ENCODE measurements at places on chromosomes 4 and X.

- DNase-seq, result no peak
These were observed 816.4 kb upstream of the FRG1 start for GRCh38 chr4:189124149-189124758.

- DNase-seq, result no peak
These were observed 62.9 kb upstream of the PGRMC2 start for GRCh38 chr4:128350449-128351045.

GRCh38 chrX:103918050-103918449 lies 44.4 kb upstream of the TMSB15B start:
- no peak for DNase-seq

DNA sequence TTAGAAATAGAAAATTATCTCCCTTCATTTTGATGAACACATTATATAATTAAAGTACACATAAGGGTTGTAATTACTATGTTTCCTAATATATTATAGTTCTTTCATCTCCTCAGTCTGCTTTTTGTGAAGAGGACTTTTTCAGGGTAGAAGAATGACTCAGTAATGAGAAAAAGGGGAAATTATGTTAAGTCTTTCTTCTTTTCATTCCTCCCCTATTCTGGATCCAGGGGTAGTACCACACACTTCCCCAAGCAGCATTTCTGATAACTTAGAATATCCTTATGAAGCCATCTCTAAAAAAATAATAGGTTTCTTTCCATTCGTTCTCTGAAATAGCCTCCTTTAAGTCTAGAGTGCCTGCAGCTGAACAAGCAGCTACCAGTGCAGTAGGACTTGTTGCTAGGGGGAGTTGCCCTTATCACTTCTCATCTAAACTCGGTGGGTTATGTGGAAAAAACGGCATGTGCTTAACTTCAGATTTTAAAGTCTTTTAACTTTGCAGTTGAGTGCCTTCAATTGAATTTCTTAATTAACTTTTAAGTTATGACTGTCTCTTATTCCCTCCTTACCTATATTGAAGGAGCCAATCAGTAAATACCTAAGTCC lies 184.8 kb downstream of the ARHGAP24 start:
- no peak for DNase-seq

- no peak for DNase-seq
These were observed 160.0 kb upstream of the NAP1L5 start for GRCh38 chr4:88857588-88857987.

- no peak for DNase-seq
These were observed 56.4 kb upstream of the NWD2 start for GRCh38 chr4:37188100-37188499.

DNA sequence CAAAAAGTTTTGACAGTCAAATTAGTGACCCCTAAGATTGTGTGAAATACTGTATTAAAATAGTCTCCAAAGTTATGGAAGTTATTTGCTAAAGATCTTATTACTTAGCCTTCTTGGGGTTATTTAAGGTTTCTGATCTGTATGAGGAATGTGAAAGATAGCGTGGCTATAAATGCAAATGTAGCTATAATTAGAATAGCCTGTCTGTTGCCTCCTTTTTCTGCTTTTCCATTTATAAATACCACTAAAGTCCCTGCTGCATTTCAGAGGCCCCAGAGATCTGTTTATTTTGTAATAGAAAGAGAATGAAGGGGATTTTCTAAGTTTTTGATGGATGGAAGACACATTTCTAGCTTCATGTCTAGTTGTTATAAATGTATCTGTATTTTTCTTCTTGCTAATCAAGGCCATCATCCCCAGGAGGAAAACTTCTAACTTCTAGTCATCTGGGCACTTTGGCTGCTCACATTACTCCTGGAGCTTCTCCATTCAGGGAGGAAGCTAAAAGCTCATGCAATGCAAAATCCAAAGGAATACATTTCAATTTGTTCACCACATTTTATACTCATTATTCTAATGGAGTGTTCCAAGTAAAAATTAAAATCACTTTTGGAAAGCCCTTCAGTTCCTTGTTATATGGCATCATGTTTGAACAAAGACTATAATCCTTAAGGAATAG lies 73.9 kb downstream of the INTS12 start:
- no peak for DNase-seq

- DNase-seq, result no peak
These were observed 465.9 kb downstream of the MID1IP1 start for GRCh38 chrX:39267176-39267575.

GRCh38 chrX:154373340-154374306 lies 811 bp downstream of the FLNA start:
- DNase-seq, result no peak

- DNase-seq, result no peak
These were observed 76.6 kb downstream of the SH3KBP1 start for GRCh38 chrX:19810802-19811201.

DNA sequence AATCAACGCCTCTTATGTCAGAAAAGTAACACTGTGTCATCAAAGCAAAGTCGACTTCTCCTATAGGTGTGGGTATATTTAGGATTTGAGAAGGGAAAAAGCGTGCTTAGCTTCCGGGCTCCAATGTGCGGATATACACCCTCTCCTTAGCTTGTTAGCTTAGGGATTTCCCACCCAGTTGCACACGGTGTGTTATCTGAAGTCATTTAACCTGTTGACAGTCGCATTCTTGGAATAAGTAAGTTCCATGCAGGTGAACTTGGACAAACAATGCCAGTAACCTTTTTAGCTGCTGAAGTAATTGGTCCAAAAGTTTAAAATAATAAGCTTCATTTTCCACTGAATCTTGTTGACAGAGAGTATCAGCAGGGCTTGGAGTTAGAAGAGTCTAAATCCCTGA lies 113.7 kb downstream of the SHROOM3 start:
- DNase-seq, result no peak

DNA sequence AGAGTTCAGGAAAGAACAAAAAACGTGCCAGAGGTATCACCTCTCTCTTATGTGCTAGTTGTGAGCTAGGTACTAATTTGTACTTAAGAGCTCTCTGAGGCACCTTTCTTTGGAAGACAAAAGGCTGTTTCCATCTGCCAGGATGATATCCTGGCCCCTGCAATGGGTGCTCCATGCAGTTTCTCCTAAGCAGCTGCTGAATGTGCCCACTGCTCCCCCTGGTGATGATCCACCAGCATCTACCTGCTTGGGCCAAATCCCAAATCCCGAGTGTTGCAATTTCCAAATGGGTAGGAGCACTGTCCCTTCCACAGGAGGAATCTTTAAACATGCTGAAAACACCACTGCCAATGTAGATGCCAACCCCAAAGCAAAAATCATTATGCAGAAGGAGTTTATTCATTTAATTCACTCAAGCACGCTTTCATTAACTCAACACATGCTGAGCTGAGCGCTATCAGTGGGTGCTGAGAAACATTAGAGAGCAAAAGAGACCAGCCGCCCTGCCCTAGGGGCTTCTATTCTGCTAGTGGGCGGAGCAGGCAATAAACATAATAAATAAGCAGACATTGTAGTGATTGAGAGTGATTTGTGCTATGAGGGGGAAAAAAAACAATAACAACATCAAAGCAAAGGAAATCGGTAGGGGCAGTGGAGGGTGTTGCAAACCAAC lies 69.6 kb upstream of the C4orf50 start:
- DNase-seq, result no peak

DNA sequence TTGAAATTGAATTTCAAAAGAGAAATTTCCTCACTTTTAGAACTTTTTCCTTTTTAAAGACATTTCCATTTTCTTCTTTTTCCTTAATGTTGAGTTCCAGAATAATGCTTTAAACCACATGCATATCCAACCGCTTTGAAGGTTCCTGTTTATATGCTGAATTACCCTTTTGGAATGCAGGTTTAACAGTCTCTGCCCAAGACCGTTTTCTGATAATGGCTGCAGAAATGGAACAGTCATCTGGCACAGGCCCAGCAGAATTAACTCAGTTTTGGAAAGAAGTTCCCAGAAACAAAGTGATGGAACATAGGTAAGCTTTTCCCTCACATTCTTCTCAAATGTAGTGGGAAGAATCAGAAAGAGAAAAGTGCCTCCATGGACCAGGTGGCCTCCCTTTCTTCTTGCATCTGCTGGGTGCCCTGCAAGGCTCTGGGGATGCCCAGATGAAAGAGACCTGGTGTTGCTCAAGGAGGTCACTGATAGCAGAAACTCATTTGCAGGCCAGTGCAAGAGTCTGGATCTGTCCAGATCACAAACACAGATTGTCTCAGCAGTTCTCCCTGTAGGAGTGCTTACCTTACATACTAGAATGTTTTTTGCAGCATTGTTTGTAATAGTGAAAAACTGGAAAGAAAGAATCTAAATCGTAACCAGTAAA lies 42.9 kb downstream of the MOSPD2 start:
- DNase-seq, result no peak

DNA sequence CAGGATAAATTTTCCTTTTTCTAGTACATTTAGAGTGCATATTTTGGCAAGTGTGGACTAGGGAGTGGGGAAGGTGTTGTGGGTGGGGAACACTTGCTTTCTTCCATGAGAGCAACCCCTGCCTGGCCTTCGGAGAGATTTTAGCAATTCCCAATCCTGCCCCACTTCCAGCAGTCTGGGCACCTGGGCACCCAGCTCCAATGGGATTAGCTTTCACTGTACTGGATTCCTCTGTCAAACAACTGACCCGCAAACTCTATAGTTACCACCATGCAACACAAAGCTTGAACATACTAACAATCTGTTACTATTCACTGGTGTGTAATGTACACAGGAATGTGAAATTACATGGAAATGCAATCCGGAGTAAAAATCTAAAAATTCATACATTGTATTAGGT lies 50.3 kb downstream of the SH3RF1 start:
- no peak for DNase-seq

- DNase-seq, result no peak
These were observed at the start of gene TRIM2 for GRCh38 chr4:153204247-153204671. TRIM2 (plus strand) TSS chr4:153204443; CDS start chr4:153204531, 88 bp downstream.

DNA sequence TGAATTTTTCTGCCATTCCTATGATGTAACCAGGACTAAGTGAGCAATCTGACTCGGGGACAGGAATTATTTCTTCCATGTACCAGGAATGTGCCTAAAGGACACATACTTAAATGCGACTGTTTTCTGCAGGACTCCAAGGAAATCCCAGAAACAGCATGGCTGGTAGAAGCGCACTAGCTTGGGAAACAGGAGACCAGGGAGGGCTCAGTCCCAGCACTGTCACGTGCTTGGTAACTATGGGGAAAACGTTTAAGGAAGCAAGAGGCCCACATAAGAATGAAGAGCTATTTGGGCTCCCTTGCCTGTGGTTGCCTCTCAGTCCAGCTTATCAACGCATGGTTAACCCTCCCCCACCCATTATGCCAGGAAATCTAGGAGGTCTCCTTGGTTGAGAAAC lies 19.6 kb downstream of the MPP1 start:
- no peak for DNase-seq

GRCh38 chrX:50577326-50577725 lies 106.7 kb upstream of the DGKK start:
- DNase-seq, result no peak

DNA sequence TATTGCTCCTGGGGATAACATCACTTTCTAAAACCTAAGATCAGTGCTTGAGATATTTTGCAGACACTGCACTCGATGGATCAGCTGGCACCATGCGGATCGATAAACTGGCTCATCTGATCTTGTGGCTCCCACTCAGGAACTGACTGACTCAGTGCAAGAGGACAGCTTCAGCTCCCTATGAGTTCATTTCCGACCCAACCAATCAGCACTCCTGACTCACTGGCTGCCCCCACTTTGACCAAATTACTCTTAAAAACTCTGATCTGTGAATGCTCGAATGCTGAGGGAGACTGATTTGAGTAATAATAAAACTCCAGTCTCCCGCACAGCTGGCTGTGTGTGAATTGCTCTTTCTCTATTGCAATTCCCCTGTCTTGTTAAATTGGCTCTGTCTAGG lies 110.1 kb downstream of the ANAPC4 start:
- DNase-seq, result no peak
